ENCODE measurements at places on chromosomes 3 and 15. TPM values are rescaled to one million over a fixed set of nuclear protein-coding genes. Genes with fewer than 3 reads are reported as not detected.

- no peak for DNase-seq
Measured at GRCh38 chr3:139897759-139898158, 37.2 kb upstream of the CLSTN2 start.

GRCh38 chr3:131326307-131326706 lies 55.3 kb upstream of the NUDT16 start:
- DNase-seq, result no peak

GRCh38 chr3:23071758-23072157 lies 131.4 kb upstream of the UBE2E2 start:
- no peak for DNase-seq

DNA sequence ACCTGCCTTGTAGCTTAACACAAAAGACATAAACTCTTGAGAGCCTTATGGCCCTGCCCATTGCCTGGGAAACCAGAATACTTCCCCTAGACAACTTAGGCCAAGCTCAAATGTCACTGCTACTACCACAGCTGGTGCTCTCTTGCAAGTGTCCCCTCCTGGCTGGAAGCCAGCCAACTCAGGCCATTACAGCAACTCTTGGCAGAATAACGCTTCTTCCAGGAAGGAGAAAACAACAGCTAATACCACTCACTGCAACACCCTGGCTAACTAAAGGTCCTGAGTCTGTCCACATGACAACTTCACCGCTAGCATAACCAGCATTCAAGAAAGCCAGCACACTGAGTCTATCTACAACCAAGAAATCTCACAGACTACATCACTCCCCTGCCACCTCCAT lies 5.1 kb upstream of the B4GALT4 start:
- DNase-seq, result no peak

DNA sequence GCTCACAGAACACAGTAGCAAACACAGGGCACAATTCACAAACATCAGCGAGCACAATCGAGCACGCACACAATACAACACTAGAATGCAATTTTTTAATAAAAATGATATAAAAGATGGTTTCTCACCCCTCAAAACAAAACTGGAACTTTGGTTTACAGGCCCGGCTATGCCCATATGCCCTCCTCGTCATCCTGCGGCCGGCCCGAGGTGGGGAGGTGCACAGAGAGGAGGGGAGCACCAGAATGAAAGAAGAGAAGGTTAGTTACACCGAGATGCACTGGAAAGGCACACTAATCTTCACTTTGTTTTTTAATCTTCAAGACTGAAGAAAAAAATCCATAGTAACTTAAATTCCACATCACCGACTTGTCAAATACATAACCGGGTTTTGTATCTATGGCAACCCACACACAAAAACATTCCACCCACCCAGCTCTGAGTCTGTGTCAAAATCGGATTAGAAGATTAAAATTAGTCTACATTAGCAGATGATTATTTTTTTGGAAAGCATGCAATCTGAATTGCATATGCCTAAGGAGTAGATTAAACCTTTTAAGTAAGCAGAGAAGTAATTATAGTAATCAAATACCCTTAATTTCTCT lies 196.7 kb upstream of the WNT5A start:
- no peak for DNase-seq

- DNase-seq, result no peak
Measured at GRCh38 chr3:140219291-140219690, 284.3 kb downstream of the CLSTN2 start.

DNA sequence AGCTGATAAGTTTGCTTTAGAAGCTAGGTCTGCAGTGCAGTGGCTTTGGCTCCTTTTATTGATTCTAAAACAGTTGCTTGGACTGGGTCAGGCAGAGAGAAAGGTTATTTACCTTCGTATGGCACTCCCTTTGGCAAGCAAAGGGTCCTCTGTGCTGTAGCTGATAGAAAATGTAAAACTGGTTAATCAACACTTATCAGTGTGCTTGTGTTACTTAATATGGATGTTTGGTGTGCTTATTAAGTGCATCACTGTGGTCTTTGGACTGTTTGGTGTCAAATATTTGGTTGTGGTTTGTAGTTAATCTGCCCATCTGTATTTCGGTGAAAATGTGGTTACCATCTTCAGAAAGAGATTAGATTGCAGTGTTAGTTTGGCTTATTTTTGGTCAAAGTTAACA lies 16.0 kb downstream of the UBE2E2 start:
- no peak for DNase-seq

GRCh38 chr15:96947296-96948229 lies 617.1 kb downstream of the NR2F2 start:
- no peak for DNase-seq

- DNase-seq, result no peak
Measured at GRCh38 chr15:93477188-93477587, 388.2 kb upstream of the RGMA start.

- no peak for DNase-seq
Measured at GRCh38 chr3:192444096-192444790, 283.1 kb downstream of the FGF12 start.

GRCh38 chr15:98528046-98528725 lies 120.2 kb upstream of the IGF1R start:
- DNase-seq, result peak; percentile 26

DNA sequence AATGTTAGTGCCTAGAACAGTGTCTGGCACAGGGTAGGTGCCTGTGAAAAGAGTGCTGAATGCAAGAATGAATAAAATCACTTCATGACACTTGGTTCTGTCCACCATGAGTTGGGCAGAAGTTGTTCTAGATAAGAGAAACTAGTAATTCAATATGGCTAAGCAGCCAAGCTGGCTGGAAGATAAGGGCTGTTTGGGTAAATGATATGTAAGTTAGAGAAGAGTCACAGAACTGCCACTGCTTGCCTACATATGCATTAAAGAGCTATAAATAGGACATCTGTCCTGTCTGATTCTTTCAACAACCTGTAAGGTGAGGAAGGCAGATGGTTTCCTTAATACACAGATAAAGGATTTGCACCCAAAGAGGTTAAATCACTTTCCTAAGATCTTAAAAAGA lies 13.1 kb downstream of the MTMR10 start:
- DNase-seq, result no peak

DNA sequence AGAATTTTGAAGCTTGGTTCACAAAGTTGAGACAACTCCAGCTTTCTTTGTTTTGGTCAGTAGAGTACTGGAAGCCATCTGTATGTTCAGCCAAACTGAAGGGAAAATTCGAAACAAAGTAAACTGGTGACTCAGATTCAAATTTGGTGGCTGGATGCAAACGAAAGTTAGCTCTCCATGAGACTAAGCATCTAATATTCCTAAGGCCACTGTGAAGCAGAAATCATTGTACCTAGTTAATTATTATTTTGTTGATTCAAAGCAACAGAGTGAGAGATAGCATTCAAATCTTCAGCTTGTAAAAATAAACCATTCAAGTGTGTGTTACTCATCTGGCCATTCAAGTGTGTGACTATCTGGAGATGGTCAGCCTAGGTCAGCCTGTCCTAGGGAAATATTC lies 42.1 kb downstream of the NR2F2 start:
- no peak for DNase-seq

- DNase-seq, result no peak
Measured at GRCh38 chr3:139774560-139775302, 97.0 kb upstream of the NMNAT3 start.

DNA sequence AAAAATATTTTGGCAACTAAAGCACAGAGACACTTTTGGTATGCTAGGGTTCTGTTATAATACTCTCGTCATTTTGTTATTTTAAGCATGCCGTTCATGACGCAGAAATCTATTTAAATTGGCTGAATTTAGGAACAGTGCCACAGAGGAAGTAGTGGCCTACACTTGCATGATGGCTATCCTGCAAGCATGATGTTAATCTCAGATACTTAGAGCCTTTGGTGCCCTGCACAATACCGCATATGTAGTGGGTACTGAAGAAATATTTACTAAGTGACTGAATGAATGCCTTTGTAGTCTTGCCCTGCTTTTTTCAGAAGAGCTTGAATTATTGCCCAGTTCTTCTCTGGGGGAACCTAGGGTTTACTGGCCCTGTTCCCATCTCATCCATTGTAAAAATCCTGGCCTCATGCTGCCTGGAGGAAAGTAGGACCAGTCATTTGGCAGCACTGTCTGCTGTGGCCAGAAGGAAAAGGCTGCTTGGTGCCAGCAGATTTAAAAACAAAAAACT lies 79.0 kb downstream of the SERPINI1 start:
- DNase-seq, result no peak

DNA sequence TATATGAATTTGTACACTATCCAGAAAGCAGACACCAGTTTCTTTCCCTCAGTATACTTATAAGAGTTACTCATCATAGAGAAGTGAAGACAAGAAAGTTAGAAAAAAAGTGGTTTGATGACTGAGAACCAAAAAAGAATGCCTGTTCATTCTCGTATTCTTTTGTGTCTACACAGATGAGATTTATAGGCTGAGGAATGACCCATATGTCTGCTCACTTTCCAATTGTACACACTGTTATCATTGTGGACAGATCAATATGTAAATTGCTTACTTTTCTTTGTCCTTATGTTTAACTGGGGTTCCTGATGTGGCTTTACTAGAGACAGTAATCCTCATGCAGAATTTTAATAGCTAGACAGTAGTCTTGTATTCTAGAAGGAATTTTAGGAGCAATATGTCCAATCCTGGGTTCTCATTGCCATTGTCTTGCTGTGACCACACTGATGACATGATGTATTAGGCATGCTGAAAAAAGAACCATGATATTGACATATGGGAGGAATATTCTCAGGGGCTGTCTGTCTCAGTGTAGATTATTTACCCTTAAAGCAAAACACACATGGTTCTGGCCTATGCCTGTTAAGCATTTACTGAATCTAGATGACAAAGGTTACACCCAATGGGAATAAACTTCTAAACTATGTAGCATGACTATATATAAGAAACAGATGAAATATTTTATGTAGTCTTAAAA lies 669.7 kb downstream of the ROBO1 start:
- no peak for DNase-seq

DNA sequence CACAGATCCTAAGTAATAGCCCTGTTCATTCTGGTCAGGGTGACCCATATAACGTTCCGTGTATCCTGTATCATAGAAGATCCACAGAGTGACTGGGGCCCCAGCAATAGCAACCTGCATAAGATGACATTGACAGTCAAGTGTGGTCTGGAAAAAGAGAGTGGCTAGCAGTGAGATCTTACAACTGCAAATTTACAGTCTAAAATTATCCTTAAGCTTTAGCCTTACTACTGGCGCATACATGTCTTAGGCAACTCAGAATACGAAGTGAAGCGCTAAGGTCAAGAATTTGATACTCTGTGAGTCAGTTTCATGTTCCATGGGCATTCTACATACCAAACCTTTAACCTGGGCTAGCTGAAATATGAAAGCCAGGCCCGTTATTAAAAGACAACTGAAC lies 29.2 kb upstream of the IGDCC4 start:
- DNase-seq, result no peak

DNA sequence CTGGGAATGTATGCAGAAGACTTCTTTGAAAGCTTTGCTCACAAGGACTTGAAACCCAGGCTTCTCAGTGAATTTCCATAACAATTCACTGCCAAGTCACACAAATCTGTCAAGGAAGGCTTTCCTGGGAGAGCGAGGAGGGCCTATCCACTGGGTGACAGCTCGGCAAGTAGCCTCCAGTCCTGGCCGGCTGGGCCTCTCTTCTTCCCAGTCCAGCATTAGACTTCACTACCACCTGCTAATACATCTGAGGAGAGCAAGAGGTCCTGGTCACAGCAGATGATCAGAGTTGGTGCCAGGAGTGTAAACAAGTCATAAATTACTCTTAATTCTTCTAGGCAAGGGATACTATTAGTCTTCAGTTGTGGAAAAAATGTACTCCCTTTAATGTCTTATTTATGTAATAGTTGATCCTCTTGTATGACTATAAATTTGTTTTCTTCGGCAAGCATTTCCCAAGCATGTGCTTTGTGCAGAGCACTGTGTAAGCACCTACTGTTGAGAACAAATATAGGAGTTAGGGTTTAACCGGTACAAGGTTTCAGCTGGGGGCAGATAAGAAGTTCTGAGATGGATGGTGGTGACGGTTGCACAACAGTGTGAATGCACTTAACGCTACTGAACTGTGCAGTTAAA lies 162.9 kb downstream of the VGLL4 start:
- no peak for DNase-seq

DNA sequence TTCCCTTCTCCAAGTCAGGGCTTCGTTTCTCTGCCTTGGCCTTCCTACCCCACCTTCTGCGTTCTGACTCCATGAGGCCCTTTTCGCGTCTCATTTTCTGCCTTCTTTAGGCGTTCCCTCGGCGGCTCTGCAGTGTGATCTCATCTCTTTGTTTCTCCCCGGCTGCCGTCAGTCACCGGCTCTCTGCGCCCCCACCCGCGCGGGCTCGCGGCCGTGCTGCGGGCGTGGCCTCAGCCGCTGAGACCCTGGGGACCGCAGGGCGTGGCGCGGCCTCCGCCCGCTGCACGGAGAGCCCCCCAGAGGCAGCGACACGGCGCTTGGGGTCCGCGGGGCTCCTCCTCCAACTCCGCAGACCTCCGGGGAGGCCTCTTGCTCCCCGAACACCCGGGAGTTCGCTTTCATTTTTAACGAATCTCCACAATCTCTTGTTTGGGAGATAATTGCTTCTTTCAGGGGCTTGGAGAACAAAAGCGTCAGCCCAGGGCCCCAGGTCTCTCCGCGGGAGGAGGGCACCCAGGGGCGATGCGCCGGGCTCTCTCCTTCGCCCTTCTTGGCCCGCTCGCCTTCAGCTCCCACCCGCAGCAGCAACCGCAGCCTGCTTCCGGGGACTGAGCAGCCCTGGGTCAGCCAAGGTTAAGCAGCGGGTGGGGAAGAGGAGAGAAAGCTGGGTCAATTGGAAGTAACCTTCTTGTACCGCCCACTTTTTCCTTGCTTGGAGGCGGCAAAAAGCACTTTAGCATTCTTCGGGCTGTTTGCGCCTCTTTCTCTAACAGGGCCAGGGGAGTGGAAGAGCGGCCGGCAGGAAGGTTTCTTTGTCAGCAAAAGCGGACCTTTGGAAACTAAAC lies 35.2 kb downstream of the GAP43 start:
- DNase-seq, result peak; percentile 92

Gene MBD4
- total RNA-seq, result 37.1 TPM

Gene GOLGA8G
- total RNA-seq, result not detected

Gene MLF1
- 6.6 TPM for total RNA-seq

Gene FAM81A
- total RNA-seq, result 0.35 TPM

Gene PRRT3
- 1.6 TPM for total RNA-seq

Gene PIERCE2
- 1.3 TPM for total RNA-seq

Gene ANKUB1
- total RNA-seq, result not detected

Gene RTP3
- total RNA-seq, result not detected

Gene POC1A
- 2.8 TPM for total RNA-seq

All from mesenteric fat pad (tissue), 1 donor.